GDM1 (cell line): ENCODE measurements at places on chromosomes 1 and 21.

- no peak for DNase-seq
Observed at GRCh38 chr1:55334160-55334559, 119.0 kb upstream of the USP24 start.

- DNase-seq = no peak
Observed at GRCh38 chr1:240683576-240683975, 71.6 kb upstream of the GREM2 start.

- no peak for DNase-seq
Observed at GRCh38 chr1:79497193-79497773, 490.8 kb upstream of the ADGRL4 start.

DNA sequence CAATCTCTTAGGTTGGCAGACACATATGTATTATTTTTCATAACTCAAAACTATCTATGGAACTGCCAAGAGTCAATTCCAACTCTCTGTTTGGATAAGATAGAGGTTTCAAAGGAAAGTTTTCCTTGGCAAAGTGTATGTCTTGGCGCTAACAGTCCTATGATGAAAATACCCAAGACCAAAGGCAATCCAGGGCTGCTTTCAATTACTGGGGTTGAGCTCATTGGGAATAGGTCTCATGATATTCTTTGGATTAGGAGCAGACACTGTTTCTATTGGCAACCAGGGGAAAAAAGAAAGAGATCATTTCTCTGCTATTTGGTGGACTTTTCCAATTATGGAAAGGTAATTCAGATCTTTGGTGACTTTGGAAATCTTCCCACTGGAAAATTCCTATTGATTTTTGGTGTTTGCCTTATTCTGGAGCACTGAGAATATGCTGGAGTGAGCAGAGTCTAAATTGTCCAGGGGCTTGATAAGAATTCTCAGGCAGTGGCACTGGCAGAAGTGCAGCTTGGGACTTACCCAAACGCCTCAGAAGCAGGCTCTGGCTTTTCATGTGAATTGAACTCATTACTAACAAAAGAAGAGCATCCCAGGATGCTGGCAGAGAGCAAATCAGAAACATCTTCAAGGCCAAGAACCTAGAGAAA is 20.4 kb upstream of the PLXNA2 start:
- no peak for DNase-seq

DNA sequence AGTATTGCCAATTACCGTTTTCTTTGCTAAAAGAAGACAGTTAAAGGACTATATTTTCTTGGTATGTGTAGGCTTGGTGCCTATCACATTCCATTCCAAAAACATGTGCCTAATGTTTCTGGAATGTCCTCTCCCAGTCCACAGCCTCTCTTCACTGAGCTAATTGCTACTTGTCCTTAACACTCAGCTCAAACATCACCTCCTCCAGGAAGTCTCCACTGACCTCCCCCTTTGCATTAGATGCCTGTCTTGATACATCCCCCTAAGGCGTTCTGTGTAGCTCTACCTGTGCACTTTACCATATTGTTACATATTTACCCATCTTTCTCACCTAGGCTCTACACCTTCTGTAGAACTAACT is 195.6 kb upstream of the CAMK1G start:
- DNase-seq = no peak
